IMR-90 (cell line): ENCODE measurements at places on chromosomes 6 and 20. TPM values are rescaled to one million over a fixed set of nuclear protein-coding genes. Genes with fewer than 3 reads are reported as not detected.

DNA sequence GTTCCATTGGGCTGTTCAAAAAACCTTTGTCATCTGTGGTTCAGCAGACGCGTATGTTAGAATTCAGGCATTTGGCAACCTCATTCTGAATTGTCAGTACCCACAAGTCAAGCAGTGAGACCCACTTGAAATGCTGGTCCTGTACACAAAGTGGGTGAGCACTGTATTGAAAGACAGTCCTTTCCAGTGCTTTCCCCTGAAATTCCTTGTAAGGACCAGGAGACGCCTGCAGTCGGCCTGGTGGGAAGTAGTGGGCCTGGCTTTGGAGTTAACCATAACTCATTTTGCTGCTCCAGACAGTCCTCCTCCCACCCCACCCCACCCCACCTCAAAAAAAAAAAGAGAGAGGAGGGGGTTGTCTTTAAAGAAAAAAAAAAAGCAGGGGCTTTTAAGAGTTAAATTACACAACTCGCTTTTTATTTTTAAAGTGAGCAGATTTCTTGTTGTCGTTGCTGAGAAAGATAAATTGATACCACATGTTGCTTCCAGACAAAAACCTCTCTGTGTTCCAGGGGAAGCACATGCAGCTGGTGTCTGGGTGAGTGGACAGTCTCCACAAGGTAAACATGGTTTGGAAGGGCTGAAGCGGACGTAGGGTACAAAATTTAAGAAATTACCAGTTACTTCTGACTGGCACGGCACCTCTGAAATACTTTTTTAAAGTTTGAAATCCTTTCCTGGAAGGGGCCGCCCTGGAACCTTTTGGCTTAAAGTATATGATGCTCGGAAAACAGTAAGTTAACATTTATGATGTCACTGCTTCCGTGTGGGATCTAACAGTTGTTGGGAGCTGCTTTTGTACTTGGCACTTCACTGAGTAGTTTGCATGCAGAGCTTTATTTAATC is 95.3 kb downstream of the FOXO3 start:
- DNase-seq = peak; percentile 90

- DNase-seq = no peak
Observed at GRCh38 chr6:89475101-89475500, 42.1 kb downstream of the ANKRD6 start.

PAK5 gene
- not detected in 2 replicates for polyA plus RNA-seq

DNA sequence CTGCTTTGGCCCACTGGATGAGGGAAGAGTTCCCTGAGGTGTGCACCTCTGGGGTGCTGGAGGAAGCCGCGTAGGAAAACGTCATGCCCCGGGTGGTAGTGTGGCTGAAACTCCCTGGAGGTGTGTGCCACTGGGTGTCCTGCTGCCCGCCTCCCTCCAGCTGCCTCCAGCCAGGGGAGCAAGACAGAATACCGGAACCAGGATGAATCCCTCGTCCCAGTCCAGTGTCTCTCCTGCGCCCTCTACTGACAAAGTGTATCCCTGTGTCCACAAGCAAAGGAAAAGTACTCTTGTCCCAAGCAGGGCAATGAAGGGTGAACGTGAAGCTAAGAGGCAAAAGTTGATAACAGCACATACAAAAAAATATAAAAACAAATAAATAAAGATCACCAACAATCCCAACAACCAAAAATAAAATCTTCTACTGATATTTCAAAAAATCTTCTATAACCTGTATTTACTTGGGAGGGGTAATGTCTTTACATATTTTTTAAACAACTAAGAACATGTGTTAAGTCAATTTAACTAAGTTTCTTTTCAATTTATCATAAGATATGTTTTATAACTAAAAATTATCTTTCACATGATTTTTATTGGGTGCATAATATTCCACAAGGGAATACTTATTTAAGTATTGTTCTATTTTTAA is 437.6 kb downstream of the MAFB start:
- DNase-seq = peak; percentile 15

DNA sequence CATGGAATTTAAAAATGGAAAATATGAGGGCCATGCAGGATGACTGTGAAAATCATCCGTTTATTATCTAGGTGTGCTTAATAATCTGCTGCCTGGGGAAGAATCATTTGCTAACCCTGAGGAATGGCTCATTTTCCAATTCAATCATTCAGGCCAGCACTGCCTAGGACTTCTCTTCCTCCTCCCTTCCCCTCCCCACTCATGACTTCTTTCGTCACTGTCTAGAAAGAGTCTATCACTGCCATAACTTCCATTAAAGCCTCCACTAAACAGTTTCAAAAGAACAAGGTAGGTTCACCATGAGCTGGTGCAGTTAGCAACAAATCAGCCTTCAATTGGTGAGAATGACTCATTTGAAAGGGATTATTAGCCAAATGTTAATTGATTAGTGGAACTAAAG is 43.9 kb downstream of the TSHZ2 start:
- DNase-seq = no peak

CALHM4 gene
- polyA plus RNA-seq = 0.07 and 0.11 TPM in 2 replicates

GRCh38 chr6:13903364-13903763 is 21.4 kb upstream of the RNF182 start:
- no peak for DNase-seq

CRISP2 gene
- not detected in 2 replicates for polyA plus RNA-seq

DNA sequence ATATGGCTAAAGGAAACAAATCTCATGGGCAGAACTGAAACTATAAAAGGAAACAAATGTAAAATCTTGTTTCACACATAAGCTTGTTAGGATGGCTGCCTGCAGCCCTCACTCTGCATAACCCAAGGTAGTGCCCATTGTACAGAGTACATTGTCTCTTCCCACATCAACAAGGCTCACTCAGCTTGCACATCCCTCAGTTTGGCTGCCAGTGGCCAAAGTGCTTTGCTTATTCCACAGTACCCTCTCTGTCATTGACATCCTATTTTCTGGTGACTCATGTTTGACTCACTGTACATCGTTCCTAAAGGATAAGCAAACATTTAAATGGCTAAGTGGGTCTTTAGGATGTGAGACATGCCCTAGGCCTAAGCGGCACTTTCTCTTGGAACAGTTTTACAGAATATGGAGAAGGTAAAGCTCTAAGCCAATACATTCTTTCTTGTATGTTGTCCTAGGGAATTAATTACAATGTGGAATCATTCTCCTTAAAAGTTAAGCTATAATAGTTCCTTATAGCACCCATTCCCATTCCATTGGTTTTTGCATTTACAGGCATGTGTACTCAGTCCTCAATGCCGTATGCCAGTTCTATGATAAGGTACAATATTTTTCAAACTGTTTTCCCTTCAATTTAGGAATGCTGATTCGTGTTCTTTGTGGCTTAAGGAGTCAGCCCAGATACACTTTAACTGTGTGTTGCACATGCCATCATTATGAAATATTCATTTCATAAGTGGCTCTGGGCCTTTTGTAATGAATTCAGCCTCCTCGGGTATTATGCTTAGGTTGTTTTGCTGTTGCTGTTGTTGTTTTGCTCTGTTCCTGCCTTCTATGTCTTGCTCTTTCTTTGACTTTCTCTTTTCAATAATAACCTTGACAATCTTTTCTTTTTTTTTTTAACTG is 5.5 kb downstream of the ANKEF1 start:
- peak; percentile 85 for DNase-seq

EPPIN gene
- polyA plus RNA-seq = not detected in 2 replicates

GRCh38 chr6:154414021-154414813 is 57.6 kb upstream of the IPCEF1 start:
- peak; percentile 89 for DNase-seq
